ENCODE measurements at places on chromosomes 11 and 22.

GRCh38 chr11:44797886-44798606, 71.3 kb downstream of the TSPAN18 start:
- DNase-seq: no peak

- peak; percentile 5 for DNase-seq
Observed at GRCh38 chr11:45096636-45097035, 49.8 kb upstream of the PRDM11 start.

DNA sequence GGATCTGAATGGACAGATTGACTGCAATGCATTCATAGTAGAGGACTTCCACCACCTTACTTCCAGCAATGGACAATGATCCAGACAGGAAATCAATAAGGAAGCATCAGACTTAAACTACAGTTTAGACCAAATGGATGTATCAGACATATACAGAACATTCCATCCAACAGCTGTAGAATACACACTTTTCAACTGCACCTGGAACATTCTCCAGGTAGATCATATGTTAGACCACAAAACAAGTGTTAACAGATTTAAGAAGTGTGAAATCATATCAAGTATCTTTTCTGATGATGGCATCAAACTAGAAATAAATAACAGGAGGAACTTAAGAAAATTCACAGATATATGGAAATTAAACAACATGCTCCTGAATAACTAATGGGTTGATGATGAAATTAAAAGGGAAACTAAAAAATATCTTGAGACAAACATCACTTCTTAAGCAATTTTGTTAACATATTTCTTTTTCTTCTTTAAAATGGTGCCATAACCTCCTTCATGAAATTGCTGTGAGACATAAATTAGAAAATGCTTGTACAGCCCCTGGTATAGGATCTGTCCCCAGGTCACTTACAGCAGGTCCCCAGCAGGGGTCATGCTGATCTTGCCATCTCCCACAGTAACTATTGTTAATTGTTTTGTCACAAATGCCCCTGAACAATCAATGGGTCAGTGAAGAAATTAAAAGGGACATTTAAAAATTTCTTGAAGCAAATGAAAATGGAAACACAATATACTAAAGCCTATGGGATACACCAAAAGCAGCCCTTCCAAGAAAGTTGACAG, 100.0 kb upstream of the OR4B1 start:
- DNase-seq: no peak

GRCh38 chr11:17418444-17419081, 30.1 kb upstream of the KCNJ11 start:
- no peak for DNase-seq

DNA sequence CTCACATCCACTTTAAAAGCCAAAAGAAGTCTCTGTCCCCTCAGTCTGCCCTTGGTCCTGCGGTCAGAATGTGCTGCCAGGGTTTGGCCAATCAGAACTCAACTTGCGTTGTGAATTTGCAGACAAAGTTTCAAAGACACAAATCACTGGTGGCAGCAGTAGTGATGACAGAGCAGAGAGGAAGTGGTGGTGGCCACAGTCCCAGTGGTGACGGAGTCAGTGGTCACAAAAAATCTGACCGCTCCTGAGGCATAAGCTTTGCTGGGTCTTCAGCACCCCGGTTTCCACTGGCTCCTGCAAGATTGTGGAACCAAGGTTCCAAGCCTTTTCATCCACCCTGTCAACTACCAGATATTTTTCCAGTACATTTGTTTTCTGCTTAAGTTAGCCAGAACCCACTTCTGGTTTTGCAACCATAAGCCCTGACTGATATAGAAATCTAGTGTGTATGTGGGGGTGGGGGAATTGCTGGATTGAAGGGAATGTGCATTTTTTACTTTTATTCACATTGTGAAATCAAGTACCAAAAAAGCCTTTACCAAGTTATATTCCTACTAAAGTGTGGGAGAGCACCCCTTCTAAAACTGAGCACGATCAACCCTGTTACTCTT, 112.3 kb downstream of the TMPRSS5 start:
- peak; percentile 70 for DNase-seq

DNA sequence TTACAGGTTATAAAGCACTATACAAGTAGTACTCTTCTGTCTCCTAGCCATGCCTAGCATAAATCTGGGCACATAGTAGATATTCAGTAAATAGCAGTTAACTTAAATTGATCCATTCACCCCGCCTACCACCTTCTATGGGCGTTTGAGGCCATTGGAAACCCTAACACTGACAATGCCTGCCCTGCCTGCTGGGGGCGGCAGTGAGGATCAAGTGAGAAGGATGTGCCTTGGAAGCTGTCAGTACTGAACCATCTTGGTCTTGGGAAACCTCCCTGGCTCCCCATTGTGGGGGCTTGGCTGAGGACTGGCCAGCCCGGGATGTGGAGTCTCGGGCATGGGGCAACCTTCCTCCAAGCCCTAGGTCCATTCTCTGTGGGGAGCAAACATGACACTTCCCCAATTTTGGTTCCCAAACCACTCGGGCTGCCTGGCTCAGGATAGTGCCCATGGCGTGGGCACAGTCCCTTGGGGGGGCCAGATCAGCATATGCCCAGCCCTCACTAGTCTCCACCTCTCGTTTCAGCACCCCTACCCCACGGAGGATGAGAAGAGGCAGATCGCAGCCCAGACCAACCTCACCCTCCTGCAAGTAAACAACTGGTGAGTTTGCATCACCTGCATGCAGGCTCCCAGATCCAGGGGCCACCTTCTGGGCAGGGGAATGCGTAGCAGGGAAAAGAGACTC, 67.4 kb downstream of the FEZ1 start:
- no peak for DNase-seq

DNA sequence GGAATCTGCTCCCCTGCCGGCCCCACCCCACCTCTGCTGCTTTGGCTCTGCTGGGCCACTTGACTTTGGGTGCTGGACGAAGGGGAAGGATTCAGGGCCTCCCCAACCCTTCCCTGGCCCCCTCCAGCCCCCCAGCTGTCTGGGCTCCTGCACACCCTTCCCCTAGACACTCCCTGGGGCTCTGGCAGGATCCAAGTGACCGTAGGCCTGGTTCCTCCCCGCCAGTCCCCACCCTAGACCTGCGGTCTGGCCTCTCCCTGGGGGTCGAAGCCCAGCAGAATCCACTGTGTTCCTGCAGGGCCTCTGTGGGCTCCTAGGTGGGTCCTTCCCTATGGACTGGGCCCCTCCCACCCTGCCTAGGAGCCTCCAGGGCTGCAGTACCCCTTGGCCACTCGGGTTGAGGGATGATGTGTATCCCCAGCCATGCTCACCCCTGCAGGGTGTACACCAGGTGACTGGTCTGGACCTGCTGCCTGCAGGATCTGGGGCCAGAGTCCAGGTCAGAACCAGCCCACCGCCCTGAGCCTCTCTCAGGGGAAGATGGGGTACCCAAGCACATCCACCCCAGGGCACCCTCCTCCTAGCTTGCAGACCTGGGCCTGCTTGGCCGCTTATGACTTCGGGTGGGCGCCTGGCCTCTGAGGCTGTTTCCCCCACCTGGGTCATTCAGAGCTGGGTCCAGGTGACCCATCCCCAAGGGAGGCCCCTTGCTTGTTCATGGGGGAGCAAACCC, 5.6 kb downstream of the PIM3 start:
- DNase-seq: no peak

GRCh38 chr11:65849366-65849765, 8.6 kb downstream of the CFL1 start:
- DNase-seq: no peak

- DNase-seq: no peak
Observed at GRCh38 chr11:45748801-45749200, 56.1 kb upstream of the SLC35C1 start.

GRCh38 chr11:108985945-108986279, 321.0 kb downstream of the DDX10 start:
- DNase-seq: no peak
